CD4-positive, CD25-positive, alpha-beta regulatory T cell (primary cell): ENCODE measurements at places on chromosomes 11 and 22.
A peak's percentile ranks its signal among the peaks of the same experiment; 100 is the strongest.

- DNase-seq, result no peak
These were observed 182.5 kb downstream of the SOX6 start for GRCh38 chr11:16173798-16174197.

DNA sequence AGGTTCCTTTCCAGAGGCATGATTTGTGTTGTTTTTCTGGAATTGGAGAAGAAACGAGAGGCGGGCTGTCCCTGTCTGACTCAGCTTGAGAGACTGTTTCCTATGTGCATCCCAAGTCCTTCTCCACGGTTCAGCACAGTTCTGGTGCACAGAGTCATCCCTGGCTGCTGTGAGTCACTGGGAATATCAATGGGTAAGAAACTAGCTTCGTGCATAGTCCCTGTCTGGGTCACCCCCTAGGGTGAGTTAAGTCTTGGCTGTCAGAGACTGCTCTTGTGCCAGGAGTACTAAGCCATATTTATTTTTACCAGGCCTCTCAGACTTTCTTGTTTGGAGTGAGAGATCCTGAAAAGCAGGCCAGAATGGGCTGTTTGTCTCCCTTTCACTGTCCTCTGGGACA is 2.4 kb upstream of the LRP4 start:
- DNase-seq, result no peak

DNA sequence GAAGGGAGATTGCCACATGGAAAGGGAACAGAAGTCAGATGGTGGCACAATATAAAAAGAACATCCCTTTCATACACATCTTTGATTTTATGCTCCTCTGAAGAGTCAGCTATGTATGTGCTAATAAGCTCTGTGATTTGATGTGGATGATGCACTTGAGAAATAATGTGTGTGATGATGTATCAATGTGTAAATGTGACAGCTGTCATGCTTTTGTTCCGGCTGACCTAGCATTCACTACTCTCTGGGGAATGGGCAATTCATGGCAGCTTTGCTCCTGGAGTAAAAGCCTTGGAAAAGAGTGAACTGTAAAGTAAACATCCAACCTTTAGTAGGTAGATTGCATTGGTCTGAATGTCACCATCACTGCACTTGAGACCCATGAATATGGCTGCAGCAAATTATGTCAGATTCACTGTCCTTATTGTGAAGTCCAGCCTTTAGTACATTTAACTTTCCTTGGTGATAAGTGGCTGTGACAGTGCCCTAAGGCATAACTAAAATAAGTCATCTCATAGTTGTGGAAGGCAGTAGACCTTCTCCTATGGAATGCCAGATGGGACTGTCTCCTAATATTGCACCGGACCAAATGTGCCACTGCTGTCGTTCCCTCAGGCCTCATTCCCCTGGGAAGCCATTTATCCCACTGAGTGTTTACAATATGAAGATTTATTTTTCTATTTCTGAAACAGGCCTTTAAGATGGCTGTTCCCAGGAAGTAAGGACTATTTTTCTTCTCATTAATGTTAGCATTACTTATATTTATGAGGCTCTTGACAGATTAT is 178.2 kb upstream of the CCDC90B start:
- no peak for DNase-seq

- no peak for DNase-seq
These were observed 5.9 kb upstream of the APOL6 start for GRCh38 chr22:35642305-35642741.

GRCh38 chr11:122617926-122618325 is 37.6 kb upstream of the UBASH3B start:
- DNase-seq, result no peak

DNA sequence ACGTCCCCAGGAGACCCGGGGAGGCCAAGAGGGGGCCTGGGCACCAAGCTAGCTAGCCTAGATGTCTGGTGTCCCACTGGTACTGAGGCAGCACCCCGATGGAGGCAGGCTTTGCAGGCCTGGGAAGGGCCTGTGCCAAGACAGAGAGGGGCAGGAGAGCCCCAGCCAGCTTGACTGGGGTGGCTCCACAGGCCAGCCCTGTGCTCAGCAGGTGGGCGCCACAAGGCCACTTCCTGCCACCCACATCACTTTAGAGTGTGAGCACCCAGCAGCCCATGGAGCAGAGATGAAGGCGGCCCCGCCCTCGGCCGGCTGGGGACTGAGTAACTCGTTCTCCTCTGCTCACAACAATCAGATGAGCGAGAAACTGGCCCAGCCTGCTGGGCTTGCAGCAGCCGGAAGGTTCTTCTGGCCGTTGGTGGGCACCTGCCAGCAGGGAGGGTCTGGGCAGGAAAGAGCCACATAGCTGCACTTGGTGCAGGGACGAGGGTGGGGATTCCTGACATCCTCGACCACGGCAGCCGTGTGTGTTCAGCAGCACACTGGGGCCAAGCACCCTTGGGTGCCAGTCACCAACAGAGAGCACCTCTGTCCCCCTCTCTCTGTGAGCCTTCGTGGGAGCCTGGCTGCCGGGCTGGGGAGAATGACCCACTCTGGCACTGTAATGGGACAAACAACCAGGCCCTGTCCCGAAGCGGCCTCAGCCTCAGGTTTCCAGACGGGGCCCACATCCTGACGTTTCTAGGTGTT is 7.6 kb downstream of the OSBPL5 start:
- DNase-seq, result no peak

DNA sequence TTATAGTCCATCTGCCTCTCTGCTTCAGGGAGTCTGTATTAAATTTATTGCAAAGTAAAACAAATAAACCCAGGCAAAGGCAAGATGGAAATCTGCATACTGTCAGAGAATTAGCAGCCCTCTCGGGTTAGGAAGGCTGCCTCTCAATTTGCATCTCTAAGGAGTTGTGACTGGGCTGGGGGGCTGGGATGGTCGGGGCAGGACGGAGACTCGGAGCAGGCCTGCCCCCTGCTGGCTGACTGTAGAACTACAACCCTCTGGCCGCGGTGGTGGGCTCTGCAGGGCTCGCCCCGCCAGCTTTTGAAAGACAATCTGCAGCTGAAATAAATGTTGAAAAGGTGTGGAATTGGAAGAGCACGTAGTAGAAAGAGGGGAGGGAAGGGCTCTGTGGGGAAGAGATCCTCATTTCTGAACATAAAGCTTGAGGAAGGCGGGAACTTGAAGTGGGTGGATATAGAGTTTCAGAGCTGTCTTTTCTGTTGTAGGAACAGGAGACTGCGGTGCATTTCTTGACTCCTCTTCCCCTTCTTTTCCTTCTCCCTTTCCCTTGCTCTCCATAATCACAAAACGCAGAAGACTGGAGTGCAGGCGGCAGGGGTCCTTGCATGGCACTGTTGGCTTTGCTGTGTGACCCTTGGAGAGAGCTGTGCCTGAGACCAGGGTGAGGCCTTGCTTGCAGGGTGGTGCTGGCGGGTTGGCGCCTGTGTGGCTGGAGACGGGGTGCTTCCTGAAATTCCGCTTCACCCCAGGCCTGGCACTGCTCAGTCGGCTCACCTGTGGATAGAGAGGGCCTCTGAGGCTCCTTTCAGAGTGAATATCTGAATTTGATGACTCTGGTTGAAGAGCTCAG is 22.6 kb upstream of the PKNOX2 start:
- peak; percentile 46 for DNase-seq

DNA sequence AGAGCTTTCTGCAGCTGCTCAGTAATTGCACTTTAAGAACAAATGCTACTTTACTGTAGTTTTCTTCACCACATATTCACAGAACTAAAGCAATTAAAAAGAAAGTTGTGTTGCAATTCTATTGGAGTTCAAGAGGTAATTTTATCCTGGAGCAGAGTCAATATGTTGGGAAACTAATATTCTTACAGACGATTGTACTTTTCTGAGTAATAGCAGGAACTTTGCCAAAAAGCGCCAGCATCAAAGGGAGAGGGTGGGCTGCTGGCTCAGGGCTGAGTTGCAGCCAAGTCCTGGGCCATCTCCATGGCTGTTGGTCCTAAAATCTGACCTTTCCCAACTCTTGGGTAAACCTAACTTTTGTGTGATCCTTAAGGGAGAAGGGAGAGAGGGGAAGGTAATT is 73.6 kb upstream of the MYO18B start:
- no peak for DNase-seq

DNA sequence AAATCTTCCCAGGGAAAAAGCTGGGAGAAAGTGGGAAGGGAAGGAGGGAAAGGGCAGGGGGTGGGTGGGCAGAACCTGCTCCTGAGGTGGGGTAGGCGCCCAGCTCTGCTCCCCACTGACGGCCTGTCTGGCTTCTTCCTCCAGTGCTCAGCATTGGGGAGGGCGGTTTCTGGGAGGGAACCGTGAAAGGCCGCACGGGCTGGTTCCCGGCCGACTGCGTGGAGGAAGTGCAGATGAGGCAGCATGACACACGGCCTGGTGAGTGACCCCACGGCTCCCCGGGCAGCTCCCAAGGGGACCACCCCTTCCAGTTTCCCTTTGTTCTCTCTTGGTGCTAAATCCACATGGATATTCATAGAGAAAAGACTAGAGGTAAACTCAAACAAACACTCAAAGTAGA is 25.9 kb downstream of the SHANK3 start:
- no peak for DNase-seq

DNA sequence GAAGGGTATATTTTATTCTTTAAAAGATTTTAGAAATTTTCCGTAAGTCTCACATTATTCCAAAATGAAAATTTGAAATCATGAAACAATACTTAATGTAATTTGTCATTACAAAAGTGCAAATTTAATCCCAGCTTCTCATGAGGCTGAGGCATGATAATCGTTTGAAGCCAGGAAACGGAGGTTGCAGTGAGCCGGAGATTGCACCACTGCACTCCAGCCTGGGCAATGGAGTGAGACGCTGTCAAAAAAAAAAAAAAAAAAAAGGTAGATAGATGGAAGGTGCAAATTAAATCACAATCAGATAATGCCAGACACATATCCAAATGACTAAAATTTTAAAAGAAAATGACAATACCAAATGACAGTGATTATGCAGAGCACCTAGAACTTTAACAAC is 644.2 kb downstream of the FAM181B start:
- no peak for DNase-seq

GRCh38 chr11:114080219-114080618 is 20.7 kb downstream of the ZBTB16 start:
- DNase-seq, result no peak

GRCh38 chr22:34080433-34080832 is 160.2 kb upstream of the LARGE1 start:
- DNase-seq, result no peak

DNA sequence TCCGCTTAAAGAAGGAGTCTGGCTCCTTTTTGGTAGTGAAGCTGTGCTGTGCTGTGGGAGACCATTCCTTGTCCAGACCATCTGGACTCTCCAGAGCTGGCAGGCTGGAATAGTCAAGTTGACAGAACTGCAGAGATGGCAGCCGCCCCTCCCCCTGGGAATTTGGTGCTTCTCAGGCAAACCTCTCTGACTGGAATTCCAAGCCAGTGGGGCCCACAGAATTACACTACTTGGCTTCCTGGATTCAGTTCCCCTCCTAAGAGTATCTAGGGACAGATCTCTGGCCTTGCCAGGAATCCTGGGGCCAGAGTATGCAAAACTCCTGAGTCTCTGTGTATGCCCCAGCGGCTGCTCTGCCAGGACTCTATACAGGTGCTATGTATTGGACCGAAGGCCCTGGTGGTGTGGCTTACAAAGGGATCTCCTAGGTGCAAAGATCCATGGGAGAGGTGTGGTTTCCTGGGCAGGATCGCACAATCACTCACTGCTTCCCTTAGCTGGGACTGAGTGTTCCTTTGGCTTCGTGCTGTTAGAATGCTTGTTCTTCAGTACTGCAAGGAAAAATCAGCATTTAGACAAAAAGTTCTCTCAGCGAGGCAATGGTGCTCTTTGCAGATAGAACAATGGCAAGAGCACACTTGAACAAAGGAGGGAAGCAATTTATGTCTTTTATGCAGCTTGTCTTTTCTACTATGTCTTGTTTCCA is 86.8 kb downstream of the PRMT3 start:
- no peak for DNase-seq

DNA sequence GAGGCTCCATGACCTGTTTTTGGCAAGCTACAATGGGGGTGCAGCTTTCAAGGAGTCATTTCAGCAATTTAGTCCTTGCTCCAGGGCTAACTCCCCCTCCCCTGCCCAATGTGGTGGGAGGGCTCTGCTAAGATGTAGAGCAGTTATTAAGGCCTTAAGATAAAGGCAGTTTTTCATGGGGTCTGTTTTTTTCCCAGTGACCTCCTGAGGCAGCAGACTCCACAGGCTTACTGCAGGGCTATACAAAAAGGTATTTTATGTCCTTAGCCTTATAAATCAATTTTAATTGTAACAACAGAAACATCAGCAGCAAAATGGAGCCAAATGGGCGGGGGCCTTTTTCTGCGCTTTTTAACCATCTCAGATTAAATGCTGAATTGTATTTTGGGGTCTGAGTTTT is 192.3 kb downstream of the KIRREL3 start:
- no peak for DNase-seq

- no peak for DNase-seq
These were observed 156.2 kb downstream of the NAV2 start for GRCh38 chr11:19868871-19869270.
